Activated T-cell treated with anti-CD3 and anti-CD28 coated beads for 4 hours (primary cell): ENCODE measurements at places on chromosomes 4 and X.

DNA sequence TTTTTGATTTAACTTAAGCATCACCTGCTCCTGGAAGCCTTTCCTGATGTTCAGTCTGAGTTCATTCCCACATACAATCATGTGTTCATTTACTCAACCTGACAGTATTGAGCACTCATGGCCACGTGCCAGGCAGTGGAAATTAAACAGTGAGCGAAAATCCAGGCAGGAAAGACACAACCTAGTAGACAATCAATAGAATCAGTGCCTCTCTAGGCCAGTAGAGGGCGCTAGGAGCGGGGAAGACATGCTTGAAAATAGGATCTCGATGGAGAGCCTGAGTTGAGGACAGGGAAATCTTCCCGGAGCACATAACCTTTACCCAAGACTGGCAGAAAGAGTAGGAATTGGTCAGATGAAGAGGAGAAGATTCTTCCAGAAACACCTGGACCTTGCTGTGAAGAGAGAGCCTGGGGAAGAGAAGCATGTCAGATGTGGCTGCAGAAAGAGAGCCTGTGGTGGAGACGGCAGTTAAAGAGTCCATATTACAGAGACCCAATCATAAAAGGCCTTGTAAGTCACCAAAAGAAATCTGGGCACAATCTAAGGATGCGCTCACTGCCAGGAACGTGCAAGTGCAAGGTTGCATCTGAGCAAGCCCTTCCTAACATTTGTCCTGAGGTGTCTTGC lies 103.5 kb downstream of the LDB2 start:
- no peak for DNase-seq

GRCh38 chrX:153845842-153846241 lies 15.5 kb upstream of the PDZD4 start:
- DNase-seq = no peak

DNA sequence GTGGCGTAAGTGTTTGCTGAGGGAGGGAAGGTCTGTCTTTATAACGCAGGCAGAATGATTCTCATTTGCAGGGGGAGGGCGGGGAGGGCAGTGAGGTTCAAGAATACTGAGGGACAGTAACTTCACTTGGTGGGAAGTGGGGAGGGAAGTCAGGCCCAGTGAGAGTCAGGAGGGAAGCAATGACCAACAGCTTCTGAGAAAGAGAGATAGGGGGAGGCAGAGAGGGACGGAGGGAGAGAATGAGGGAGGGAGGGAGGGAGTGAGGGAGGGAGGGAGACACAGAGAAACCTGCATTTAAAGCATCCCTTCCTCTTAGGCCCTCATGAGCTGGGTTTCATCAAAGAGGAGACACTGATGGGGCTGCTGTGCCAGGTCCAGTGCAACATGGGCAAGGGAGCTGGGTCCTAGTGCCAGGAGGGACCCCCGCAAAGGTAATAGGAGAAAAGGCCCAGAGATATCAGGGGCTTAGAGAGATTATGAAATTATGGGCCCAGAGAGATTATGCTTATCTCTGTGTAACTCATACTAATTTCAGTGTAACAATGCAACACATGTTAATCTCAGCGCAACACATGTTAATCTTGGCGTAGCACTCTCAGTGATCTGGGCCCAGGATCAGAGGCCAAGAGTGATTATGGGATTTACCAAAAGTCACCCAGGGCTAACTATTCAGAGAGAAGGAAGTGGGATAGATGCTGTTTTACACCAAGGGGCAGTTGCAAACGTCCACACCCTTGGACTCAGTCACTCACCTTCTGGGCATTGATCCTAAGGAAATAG lies 112.1 kb downstream of the DRD5 start:
- DNase-seq = no peak

DNA sequence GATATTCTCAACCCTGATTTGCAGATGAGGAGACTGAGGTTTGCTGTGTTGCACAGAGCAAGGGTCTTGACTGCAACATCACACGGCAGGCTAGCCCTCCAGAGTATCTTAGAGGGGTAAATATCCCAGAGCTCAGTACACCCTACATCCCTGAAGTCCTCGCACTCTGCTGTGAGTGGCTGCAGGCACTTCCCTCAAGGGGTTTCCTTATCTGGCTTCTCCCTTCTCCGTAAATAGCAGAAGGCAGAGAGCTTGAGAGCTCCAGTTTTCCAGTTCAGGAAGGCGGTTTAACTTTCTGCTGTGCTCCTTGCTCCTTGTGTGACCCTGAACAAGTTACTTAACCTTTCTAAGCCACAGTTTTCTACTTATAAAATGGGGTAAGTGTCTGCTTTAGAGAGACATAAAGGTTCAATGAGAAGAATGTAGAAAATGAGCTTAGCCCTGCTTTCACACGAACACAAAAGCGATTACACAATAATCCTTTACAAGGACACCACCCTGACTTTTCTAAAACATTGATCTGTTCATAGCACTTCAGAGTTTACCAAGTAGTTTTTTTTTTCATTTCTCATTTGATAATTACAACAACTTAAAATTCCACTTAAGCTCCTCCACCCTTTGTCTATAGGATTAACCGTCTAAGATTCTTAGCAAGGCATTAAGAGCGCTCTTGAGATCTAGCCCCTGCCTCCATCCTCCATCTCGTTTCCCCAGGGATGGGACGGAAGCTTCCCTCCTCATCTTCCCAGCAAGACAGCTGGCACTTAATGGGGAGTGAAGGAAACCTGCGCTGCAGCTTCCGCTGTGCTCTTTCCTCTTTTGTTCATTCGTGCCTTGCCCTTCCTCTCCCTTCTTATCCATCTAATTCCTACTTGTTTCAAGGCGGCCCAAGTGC lies 68.4 kb downstream of the TAPT1 start:
- DNase-seq = no peak

DNA sequence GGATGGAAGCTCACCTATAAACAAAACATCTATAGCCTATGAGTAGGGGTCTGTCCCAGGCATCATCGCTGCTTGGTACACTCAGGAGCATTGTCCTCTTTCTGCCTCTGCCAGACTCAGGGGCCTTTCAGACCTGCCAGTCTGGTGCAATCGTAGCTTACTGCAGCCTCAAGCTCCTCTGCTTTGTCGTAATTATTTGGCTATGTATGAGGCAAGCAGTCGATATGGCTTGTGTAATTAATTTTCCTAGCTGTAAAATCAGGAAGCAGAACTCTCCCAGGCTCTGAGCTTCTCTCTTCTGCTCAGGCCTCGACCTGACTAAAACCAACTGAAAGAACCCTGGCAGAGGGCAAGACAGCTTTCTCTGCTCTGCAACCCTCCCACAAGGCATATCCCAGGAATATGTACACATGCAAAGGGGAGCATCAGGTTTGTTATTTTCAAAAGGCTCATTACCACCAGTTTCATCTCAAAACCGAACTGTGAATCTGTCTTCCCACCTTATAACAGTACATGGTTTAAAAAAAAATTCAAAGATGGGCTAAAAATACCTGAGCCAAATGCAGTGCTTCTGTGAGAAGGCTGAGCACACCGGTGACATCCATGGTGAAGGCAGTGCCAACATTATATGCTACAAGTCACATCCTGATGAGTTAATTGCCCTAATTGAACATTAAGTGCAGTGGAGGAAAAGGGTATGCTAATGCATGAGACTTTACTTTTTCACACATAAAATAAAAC lies 309.2 kb upstream of the EMCN start:
- DNase-seq = no peak

DNA sequence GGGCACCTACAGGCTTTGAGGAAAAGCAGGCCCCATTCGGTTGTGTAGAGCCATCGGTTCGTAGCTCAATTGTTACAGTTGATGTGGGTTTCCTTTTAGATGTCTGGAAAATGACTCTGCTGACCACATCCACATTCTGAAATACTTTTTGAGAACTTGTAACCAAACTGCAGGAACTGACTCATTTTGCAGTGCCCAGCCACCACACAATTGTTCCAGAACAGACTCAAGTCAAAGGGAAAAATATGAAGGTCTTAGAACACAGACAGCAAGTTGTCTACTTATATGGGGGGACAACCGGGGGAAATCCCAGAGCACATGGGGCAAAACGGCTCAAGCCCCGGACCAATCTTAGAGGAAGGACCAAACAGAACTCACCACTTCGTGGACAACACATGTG lies 557.6 kb upstream of the DIPK2B start:
- DNase-seq = no peak

DNA sequence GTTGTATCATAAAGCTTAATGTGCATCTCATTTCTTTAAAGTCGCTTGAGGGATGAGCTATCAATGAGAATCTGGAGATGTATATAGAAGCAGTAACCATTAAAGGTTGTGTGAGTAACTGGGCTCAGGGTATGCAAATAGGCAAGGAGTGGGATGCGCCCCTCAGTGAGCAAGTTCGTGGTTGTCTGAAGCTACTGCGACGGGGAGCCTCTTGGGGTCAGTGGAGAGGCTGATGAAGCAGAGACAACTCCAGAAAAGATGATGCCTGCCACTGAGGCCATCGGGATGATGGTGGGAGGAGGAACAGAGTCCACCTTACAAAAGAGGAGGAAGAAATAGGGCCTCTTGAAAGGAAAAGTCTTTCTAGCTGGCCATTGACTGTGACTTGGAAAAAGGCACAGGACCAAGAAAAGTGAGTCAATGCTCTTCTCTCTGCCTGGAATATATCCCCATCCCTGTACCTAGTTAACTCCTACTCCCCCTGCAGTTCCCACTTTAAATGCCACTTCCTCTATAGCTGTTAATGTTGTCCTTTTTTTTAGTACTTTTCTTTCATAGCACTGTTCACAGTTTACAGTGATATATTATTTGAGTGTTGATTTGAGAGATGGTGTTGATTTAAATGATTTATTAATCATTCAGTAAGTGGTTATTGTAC lies 51.4 kb upstream of the LSM6 start:
- no peak for DNase-seq

- no peak for DNase-seq
These were observed 7.1 kb downstream of the OFD1 start for GRCh38 chrX:13741695-13742094.

DNA sequence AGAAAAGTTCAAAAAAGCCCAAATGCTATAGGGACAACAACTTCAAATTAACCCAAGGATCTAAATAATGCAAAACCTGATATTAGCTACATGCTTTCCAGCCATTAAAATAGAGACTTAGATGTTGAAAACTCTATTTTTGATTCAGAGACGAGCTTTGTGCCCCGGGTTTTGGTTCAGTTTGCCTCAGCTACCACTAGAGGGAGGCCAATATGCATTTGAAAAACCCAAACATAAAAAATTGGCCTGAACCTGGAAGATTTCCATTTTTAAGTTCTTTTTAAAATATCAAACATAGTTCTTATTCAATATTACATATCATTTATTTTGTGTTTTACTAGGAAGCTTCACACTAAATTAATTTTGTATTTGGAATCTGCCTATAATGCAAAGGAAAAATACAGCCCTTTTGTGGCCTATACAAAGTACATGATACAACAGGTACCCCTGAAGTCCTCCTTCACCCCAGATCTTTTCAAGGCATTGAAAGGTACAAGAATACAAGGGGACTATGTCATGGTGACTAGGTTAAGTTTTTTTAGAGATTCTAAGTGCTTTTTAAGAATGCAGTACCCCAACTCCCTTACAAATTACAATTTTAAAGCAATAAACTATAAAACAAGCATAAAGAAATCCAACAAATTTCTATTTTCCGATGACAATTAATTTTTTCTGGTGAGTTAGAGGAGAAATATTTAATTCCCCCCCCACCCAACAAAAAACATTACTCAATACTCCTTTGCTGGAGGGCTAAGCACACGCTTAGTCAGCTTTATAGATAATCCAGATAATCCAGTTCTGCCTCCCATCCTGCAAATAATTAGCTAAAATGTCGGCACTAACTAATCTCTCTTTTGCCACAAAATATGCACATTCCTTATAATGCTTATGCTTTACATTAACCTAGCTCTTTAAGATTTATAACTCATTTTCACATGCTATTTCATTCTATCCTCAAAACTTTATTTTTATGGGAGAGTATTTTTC lies 97.7 kb upstream of the PTPN13 start:
- DNase-seq = no peak

GRCh38 chrX:86149119-86149518 lies 868 bp downstream of the DACH2 start:
- no peak for DNase-seq

DNA sequence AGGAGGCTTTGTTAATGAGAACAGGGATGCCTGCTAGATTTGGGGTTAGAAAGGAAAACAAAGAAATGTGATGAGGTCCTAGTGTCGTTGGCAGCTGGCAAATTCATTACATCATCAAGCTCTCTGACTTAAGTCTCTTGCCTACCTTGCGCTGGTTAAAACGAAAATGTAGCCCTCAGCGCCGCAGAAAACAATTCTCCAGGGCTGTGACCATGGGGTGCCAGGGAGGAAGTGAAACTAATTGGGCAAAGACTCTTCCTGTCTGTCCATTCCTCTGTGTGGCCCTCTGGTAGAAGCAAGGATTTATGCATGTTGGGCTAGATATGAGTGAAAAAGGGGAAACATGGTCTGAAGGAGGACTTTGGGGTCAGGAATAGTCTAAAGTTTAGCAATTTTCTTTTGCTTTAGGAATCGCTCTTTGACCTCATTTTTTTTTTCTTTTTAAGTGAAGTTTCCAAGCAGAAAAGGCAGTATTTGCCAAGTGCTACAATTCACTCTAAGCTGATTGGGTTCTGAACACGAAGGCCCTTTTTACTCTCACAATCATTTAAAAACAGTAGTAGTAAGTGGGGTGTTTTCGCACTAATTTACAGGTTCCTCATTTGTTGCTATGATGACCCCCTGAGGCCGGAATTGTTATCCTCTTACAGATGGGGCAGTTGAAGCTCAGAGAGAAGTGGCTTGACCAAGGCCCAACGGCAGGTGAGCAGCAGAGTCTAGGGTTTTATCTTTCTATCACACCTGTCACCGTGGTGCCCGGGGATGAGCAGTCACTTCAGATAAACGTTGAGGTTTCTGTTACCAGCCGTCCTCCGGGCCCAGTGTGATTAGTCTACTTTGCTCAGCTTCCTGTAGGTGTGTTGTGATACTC lies 27.3 kb upstream of the CHRNA9 start:
- peak; percentile 60 for DNase-seq

DNA sequence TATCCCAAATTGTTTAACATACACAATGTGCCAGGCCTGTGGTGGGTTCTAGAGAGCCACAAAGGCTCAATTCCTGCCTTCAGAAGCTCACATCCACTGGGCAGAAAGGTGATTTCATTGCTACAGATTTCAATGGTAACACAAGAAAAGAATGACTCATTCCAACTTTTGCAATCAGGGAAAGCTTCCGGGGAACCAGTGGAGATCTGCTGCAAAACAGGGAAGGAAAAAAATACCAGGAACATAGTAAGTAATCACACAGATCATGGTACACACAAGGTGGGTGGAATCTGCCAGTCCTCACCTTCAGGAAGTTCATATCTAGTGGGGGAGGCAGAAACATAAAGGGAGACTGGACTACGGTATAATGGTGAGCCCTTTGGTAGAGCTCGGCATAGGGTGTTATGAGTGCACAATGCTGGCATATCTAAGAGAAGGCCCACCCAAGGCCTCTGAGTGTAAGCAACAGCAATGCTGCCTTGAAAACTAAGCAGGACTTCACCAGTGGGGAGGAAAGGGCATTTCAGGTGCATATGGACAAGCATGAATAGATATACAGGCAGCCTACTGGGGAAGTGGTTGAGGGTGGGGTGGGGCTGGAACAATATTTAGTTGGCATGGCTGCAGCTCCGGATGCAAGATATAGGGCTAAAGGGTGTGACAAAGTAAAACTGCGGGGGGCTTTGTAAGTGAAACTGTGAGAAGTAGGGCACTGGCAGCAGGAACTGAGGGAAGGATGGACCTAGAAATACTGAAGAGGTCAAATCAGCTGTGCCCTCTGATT lies 24.2 kb downstream of the GPRIN3 start:
- DNase-seq = no peak
